ENCODE measurements at places on chromosomes 7 and 10. TPM values are rescaled to one million over a fixed set of nuclear protein-coding genes. Genes with fewer than 3 reads are reported as not detected.

CLDN4 gene
- total RNA-seq, result 0.09 TPM

NKX2-3 gene
- not detected for total RNA-seq

C7orf57 gene
- 0.12 TPM for total RNA-seq

CALML3 gene
- total RNA-seq, result not detected

- peaks cover 1% of the 10 kb centered on the region for H3K36me3 ChIP-seq
- H3K27me3 ChIP-seq, result peaks cover 69% of the 10 kb centered on the region
- no peak overlapping the region for H3K4me3 ChIP-seq
- no peak overlapping the region for H3K27ac ChIP-seq
Observed at GRCh38 chr10:129968853-129969183, 4.7 kb upstream of the EBF3 start.

DNA sequence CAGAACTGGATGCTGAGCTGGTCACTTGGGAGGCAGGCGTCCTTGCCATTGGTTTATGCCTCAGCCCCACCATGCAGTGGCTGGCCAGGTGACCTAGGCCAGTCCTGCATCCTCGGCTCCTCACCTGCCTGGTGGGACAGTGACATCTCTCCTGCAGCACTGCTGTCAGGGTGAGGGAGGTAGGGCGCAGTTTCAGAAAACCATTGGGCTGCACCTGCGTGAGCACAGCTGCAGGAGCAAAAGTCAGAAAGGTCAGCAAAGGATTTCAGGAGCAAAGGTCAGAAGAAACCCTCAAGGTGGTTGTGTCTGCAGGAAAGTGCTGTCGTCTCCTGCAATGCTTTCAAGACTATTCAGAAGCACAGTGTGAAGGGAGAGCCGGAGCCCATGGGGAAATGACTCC is 48.1 kb downstream of the EGFR start:
- H3K27ac ChIP-seq, result no peak overlapping the region
- DNase-seq, result no peak
- no peak overlapping the region for H3K4me3 ChIP-seq
- peaks cover 28% of the 10 kb centered on the region for H3K27me3 ChIP-seq
- no peaks in the 10 kb centered on the region for H3K4me1 ChIP-seq

- H3K4me3 ChIP-seq, result no peak overlapping the region
- H3K4me1 ChIP-seq, result peaks cover 4% of the 10 kb centered on the region
- DNase-seq, result no peak
- no peak overlapping the region for H3K27ac ChIP-seq
- no peaks in the 10 kb centered on the region for H3K36me3 ChIP-seq
Observed at GRCh38 chr7:1197997-1198625, 34.6 kb upstream of the UNCX start.

- peaks cover 26% of the 10 kb centered on the region for H3K4me1 ChIP-seq
- peaks cover 2% of the 10 kb centered on the region for H3K27me3 ChIP-seq
- no peak overlapping the region for H3K4me3 ChIP-seq
- no peak for DNase-seq
Observed at GRCh38 chr7:136034132-136034531, 57.0 kb upstream of the MTPN start.

DNA sequence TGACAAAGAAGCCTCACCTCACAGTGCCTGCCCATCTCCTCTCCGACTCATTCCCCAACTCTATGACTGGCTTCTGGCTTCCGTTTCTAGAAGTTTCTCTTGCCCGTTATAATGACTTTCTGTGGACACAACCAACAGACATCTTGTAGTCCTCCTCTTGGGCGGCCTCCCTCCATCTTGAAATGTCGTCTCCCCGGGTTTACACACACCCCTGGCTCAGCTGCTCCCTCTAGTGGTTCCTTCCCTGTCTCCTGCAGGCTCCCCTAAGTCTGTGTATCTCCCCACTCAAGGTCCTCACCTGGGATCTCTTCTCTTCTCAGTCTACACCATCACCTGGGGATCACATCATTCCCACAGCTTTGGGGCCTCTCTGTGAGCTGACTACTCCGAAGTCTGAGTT is 123.4 kb upstream of the NEBL start:
- no peak overlapping the region for H3K27ac ChIP-seq
- no peak overlapping the region for H3K4me3 ChIP-seq
- no peaks in the 10 kb centered on the region for H3K4me1 ChIP-seq

GRCh38 chr10:17229967-17230682 is 2.1 kb downstream of the VIM start:
- peaks cover 61% of the 10 kb centered on the region for H3K4me1 ChIP-seq
- H3K27ac ChIP-seq, result peak overlapping the region; percentile 97
- peak overlapping the region; percentile 93 for H3K4me3 ChIP-seq
- H3K27me3 ChIP-seq, result no peaks in the 10 kb centered on the region
- DNase-seq, result peak; percentile 95
- peaks cover 59% of the 10 kb centered on the region for H3K36me3 ChIP-seq
